ENCODE measurements at places on chromosomes 3 and 15.

- no peak for DNase-seq
Observed at GRCh38 chr3:113255854-113256615, 44.7 kb downstream of the BOC start.

DNA sequence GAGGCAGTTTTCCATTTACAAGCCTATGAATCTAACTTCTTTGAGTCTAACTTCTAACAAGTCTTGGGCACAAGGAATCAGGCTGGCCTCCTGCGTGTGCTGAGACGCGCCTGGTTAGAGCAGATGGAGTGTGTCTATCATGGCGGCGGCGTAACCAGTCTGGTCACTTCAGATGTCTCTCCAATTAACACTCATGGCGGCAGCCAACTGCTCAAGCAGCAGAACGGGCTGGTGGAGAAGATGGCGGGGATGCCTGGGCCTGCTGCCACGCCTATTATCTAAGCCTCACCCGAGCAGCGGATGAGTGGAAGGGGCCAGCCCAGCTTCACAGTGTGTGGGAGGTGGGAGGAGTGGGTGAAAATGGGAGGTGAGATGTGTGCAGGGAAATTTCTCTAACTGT lies 246.4 kb upstream of the TPRG1 start:
- no peak for DNase-seq

DNA sequence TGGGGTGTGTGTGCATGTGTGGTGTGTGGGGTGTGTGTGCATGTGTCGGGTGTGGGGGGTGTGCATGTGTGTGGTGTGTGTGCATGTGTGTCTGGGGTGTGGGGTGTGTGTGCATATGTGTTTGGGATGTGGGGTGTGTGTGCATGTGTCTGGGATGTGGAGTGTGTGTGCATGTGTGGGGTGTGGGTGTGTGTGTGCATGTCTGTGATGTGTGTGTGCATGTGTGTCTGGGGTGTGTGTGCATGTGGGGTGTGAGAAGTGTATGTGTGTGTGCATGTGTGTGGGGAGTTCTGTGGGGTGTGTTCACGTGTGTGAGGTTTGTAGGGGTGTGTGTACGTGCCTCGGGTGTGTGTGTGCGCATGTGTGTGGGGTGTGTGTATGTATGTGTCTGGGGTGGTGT lies 6.7 kb upstream of the OCA2 start:
- no peak for DNase-seq

- no peak for DNase-seq
Observed at GRCh38 chr3:195421400-195421799, 21.4 kb downstream of the ACAP2 start.

DNA sequence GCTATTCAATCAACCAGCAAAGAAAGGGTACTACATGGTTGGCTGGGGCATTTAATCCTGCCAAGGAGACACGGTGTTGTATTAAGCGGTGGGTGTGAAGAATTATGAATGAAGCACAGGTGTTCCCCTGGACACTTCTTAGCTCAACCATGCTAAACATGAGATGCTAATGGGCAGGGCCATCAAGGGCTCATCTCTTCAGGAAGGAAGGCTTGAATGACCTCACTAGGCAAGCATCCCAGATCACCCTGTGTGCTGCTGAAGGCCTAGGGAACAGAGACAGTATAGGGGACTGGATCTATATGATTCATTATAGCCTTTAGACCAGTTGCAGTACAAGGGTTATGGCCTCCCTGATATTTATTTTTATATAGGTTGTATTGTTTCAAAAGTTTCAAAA lies 221.3 kb upstream of the SLCO3A1 start:
- no peak for DNase-seq

DNA sequence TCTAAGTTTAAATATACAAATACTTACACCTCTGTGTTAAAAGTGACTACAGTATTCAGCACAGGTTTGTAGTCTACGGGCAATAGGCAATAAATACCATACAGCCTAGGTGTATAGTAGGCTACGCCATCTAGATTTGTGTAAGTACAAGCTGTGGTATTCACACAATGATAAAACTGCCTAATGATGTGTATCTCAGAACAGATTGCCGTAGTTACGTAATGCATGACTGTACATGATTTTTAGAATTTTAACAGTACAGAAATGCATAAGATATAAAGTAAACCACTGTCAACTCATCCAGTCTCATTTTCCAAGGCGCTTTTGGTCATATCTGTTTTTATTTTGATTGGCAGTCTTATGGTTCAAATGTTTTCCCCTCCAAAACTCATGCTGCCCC lies 365.7 kb downstream of the CTNNB1 start:
- no peak for DNase-seq

- DNase-seq = no peak
Observed at GRCh38 chr15:99593070-99593469, 27.3 kb downstream of the MEF2A start.

DNA sequence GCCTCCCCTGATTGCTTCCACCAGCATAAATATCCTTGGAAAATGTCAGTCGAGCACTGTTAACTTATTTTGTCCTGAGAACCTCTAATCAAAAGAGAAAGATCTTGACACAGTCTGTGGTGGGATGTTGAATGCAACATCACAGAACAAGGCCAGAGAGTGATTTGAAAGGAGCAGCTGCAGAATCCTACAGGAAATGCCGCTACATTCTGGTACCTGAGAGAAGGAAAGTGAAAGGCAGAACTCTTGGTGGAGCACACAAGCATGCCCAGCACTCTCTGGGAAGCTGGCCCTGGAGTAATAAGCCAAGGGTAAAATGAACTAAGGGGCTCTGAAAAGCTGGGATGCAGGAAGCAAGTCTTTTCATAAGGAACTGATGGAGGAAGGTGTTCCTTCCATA lies 75.8 kb downstream of the CBLB start:
- DNase-seq = no peak

GRCh38 chr3:125257536-125257935 lies 45.0 kb upstream of the SLC12A8 start:
- no peak for DNase-seq

DNA sequence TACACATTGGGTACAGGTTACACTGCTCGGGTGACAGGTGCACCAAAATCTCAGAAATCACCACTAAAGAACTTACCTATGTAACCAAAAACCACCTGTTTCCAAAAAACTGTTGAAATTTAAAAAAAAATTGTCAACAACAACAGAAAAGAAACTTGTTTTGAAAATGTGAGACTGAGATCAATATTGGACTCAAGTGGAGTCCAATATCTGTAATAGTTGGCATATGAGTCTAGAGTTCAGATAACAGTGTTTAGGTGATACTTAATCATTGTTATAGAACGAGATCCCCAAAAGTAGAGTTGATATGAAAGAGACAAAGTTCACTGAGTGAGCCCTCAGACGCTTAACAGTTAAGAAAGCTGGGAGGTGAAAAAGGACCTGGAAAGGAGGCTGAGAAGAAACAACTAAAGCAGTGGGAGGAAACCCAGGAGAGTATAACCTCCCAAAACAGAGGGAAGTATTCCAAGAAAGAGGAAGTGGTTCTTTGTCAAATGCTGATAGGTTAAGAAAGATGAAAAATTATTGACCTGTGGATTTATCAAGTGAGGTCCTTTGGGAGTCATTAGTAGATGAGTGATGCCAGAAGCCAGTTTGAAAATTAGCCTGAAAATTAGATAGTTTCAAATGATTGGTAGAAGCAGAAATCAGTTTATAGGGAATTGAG lies 388.6 kb upstream of the DPH6 start:
- no peak for DNase-seq

DNA sequence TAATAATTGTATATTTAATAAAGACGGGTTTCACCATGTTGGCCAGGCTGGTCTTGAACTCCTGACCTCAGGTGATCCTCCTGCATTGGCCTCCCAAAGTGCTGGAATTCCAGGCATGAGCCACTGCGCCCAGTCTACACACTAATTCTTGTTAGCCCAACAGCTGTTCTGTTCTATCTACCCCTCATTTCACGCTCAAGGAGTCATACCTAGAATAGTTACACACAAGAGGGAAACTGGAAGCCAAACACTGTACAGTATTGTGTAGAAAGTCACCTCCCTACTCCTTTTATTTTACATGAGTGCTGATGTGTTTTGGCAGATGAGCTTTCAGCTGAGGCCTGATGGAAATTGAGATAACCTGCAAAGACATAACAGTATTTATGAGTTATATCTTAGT lies 13.4 kb upstream of the CTDSPL2 start:
- peak; percentile 76 for DNase-seq

GRCh38 chr3:141528800-141529199 lies 42.0 kb downstream of the RASA2 start:
- DNase-seq = no peak

DNA sequence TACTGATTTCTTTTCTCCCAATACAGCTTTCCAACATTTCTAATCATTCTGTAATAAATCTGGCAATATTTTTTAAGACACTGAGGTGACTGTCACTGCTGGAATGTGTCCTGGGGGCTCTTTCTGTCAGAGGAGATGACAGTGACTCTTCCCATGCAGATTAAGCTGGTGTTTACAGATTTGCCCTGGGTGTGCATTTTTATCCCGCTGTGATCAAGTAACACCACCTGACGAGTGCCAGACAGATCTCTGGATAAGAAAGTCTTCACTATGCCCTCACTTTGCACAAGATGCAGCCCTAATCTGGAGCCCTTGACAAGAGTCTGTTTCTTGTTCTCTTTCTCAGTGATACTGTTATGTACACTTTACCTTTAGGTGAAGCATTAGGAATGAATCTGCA lies 477.7 kb downstream of the ZIC1 start:
- no peak for DNase-seq

GRCh38 chr3:39000008-39000450 lies 51.7 kb downstream of the SCN11A start:
- peak; percentile 58 for DNase-seq

GRCh38 chr3:15977090-15977489 lies 179.3 kb upstream of the ANKRD28 start:
- no peak for DNase-seq

DNA sequence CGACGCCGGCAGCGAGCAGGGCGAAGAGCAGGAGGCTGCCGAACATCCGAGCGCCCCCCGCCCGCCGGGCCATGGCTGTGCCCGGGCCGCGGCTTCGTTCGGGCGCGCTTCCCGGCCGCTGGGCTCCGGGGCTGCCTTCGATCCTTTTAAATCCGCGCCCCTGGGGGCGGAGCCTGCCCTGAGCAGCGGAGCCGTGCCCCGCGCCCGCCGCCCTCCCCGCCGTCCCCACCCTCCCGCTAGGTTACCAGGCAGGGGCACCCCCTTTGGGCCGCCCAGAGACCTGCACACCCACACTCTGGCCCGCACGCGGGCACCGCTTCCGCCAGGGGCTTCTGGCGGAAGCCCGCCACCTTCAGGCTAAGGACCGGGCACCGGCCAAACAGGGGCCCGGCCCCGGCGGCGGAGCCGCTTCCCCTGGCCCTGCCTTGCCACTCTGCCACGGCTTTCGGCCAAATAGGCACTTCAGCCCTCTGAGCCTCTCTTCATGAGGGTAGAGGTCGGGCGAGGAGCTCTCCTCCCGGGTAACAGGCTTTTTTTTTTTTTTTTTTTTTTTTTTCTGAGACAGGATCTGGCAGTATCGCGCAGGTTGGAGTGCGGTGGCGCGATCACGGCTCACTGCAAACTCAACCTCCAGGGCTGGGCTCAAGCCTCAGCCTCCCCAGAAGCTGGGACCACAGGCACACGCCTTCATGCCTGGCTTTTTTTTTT lies at the start of gene NMB:
TSS of gene NMB (minus strand) at position 120 of the 708 bp plus-strand sequence. CDS start at position 73, 47 bp downstream.
- DNase-seq = peak; percentile 91

- no peak for DNase-seq
Observed at GRCh38 chr3:101762041-101762646, 16.9 kb upstream of the NXPE3 start.

- DNase-seq = no peak
Observed at GRCh38 chr15:80183886-80184285, 31.1 kb downstream of the FAH start.

DNA sequence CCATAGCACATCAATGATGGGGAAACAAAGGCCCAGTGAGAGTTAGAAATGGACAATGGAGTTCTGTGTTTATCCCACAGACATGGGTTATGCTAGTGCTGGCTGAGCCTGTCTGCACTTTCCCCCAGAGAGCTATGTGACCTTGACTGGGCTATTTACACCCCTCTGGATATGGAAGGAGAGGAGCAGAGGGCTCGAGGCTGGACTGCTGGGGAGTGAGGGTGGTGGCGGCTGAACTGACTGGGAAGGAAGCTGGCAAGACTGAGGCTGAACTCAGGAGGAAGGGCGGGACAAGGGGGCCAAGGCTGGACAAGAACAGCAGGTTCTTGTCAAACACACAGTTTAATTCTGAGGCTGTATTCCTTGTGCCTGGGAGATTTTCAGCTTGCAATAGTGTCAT lies 10.8 kb upstream of the INSYN1 start:
- DNase-seq = no peak

GRCh38 chr15:68386587-68387288 lies 45.2 kb downstream of the ITGA11 start:
- DNase-seq = no peak

- DNase-seq = no peak
Observed at GRCh38 chr3:149589332-149589731, 68.5 kb downstream of the WWTR1 start.

DNA sequence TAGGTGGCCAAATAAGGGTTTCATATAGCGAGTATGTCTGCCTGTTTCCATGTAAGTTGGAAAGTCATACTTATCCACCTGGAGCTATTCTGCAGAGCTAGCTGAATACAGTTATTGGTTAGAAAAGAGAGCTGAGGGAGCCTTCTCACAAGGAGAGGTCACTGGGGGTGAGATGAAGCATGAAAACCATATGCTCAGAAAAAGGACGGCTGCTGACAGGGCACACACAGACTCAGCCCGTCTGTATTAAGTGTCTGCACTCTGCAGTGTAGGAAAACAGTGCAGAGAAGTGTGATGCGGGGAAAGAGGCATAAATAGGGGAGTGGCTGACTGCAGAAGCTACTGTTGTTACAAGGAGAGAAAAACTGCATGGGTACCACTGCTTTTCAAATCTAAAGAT lies 58.2 kb downstream of the C3orf70 start:
- DNase-seq = no peak

DNA sequence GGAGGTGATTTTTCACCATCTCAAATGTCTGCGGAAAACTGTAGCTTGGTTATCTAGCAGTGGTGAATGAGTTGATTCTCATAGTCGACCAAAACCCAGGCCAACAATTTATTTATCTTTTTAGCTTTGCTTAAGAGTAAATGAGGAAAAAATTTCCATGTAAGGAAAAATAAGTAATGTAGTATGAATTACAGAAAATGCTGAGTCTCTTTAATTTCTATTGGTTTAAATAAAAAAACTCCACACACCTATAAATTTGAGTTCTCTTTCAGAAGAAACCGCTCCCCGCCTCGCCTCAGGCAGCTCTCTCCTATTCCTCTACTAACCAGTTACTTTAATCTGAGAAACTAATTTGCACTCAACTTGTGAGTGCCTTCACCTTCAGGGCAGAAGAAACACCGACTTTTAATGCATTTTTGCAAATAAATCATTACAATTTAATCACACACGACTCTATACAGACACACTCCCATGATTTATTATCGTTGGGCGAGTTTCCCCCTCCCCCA lies 540 bp upstream of the RSRC1 start:
- no peak for DNase-seq

GRCh38 chr3:188524052-188524451 lies 370.1 kb downstream of the LPP start:
- no peak for DNase-seq
